Activated CD8-positive, alpha-beta memory T cell treated with anti-CD3 and anti-CD28 coated beads for 48 hours (primary cell): ENCODE measurements at places on chromosomes 12 and 14.

DNA sequence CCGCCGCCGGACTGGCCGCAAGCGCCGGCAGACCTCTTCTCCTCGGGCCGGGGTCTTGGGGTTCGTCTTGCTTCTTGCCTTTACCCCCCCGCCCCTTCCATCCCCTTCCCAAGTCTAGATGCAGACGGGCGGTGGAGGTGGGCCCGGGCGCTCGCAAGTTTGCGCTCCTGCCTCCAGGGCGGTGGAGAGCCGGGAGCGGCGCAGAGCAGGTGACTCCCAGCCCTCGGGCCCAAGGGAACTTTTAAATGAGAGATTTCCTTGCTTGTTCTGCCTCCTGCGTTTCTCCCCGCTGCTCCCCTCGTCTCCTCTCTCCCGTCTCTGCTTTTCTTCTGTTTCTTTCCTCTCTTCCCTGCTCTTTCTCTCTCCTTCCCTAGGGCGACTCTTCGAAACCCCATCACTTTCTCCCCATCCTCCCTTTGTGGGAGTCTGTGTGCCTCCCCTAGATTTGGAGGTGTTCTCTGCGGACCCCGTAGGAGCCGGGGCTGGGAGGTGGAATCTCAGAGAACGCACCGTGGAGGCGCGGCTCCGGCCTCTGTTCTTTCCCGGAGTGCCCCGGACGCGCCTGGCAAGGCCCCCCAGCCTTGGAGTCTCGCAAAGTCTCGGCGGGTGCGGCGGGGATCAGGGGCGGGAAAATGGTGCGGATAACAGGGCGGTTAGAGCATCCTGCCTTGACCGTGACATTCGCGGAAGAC, 114.7 kb upstream of the MYL2 start:
- DNase-seq: no peak

GRCh38 chr14:85764822-85765221, 234.9 kb downstream of the FLRT2 start:
- no peak for DNase-seq

DNA sequence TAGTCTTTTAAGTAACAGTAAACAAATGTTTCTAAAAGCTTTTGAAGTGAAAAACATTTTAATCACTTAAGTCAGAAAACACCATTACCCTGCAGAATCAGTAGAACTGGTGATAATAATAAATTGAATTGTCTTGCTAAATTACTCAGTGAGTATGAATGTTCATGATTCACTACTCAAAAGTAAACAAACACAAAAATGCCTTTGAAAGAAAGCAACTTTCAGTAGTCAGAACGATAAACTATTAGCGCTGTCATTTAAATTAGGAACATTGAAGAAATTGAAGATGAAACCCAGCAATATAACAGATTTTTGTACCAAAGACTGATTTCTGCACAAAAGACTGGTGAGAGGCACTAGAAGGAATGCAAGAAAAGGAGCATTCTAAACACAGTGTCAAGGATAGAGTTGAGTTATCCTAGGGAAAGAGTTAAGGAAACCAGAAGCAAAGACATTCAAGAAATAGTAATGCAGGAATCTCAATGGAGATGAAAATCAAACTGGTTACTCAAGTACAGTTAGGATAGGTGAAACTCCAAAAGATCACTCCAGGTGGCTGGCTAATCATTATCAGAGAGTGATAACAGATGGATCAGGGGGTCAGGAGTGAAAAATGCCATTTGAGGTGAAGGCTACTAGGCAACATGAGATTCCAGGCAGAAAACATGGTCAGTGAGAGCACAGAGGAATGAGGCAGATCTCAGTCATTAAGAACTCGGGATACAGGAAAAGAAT, 77.4 kb upstream of the ALG10 start:
- no peak for DNase-seq

- no peak for DNase-seq
These were observed 186.1 kb upstream of the GARIN2 start for GRCh38 chr14:67002994-67003753.

- no peak for DNase-seq
These were observed 70.5 kb downstream of the EID3 start for GRCh38 chr12:104374071-104374470.

GRCh38 chr12:87920139-87920538, 109.1 kb downstream of the C12orf50 start:
- DNase-seq: no peak

GRCh38 chr12:10362325-10362724, 27.5 kb downstream of the KLRK1 start:
- DNase-seq: no peak
